Frontal cortex (tissue), 4 donors: ENCODE measurements at places on chromosomes 3 and 15. TPM values are rescaled to one million over a fixed set of nuclear protein-coding genes. Genes with fewer than 3 reads are reported as not detected.

DNA sequence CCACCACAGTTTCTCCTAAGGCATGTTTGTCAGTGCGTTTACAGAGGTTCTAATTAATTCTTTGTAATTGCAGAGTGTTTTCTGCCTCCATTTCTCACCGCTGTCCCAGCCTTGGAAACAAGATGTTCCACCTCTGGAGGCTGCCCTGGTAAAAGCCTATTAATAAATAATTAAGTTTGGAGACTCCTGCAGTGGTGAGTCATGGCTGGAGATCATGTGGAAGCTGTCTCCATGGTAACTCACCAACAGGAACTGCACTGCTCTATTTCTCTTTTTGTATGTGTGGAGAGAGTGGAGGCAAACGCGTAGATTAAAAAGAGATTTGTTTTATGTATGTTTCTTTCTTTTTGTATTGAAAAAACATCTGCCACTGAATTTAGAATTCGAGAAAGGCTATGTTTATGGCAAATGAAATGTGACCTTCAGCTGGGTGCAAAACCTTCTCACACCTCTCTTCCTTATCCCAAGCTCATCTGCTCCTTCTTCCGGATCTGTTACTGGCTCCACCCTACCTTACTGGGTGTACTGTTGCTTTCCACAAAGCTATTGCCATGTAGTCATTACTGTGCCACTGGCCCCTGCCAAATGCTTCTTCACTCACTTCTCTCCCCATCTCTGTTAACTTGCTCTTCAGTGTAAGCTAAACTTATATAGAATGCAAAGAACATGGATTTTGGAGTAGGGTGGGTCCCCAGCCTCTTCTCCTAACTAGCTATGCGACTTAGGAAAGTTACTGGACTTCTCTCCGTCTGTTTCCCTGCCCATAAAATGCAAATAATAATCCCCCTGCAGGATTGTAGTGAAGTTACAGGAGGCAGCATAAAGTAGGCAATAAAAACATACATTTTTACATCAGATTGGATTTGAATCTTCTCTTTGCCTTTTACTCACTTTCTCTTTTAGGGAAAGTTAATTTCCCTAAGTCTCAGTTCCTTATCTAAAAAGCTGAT, 778.5 kb downstream of the NTRK3 start:
- no peak for DNase-seq

DNA sequence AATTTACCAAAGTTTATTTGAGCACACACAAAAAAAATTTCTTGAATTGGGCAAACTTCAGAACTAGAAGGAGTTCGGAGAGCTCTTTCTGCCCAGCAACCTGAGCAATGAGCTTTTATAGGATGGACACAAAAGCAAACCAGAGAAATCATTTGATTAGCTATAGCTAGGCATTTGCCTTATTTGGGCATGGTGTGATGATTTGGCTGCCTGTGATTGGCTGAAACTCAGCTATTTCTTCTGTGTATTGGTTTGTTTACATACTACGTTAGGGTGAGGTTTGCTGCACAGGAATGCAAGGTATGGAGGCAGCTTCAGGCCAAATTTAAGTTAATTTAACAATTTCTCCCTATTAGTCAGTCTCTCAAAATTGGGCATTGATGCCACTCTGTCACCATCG, 65.1 kb downstream of the NEK11 start:
- DNase-seq: no peak

DNA sequence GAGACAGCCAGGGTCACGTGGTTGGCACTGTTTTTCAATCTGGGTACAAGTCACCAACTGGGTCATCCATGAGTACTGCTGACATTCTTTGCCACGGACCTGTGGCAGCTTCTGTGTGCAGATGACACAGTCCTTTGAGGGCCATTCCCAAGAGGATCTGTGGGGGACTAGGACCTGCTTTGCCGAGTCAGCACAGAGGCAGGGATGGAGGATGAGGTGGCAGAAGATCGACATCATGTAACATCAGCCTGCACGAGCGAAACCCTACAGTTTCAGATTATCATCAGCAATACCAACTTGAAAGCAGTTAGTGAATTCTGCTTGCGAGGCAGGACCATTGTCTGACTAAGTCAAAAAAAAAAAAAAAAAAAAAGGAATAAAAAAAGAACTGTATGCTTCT, 227.7 kb downstream of the FOXP1 start:
- no peak for DNase-seq

DNA sequence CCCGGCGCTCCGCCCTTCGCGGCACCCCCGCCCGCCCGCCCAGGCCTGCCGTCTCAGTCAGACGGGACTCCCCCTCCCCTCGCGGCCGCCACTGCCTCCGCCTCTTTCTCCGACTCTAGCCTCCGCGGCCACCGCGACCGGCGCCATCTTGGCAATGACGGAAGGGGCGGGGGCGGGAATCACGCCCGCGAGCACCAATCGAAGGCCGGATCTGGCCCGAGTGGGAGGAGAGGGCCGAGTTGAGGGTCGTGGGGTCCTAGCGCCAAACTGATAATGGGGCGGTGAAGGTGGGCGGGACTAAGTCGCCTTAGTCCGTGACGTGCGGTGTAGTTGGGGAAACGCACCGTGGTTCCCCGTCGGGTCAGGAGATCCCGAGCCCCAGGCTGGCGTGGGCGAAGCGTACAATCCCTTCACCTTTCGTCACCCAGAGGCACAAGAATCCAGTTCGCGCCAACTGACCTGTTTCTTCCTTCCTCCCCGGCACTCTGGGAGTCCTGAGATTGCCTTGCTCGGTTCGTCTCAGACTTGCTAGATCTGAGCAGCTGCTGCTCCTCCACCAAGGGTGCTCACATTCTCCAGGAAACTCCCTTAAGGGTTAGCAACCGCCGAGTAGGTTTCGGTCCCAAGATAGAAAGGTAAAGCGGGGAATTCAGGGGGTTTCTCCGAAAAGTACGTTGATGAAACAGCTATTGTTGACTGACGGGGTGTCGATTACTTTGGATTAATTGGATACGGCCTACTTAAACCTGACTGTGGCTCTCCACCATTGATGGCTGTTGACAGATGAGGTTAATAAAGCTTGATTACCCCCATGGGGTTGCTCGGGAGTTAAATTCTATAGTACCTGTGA, at the start of gene DENND4A:
Gene DENND4A (minus strand): TSS at position 156 of the 850 bp plus-strand sequence. CDS start 35,843 bp downstream, outside the sequence.
- DNase-seq: peak; percentile 88

The ACSBG1 gene
- total RNA-seq: 2.9 TPM

The CD200R1 gene
- 0.82 TPM for total RNA-seq
